Right ventricle myocardium inferior (tissue), 1 donor: ENCODE measurements at places on chromosomes 16 and 17. TPM values are rescaled to one million over a fixed set of nuclear protein-coding genes. Genes with fewer than 3 reads are reported as not detected.

TMEM88 gene
- total RNA-seq = 35.4 TPM

DNA sequence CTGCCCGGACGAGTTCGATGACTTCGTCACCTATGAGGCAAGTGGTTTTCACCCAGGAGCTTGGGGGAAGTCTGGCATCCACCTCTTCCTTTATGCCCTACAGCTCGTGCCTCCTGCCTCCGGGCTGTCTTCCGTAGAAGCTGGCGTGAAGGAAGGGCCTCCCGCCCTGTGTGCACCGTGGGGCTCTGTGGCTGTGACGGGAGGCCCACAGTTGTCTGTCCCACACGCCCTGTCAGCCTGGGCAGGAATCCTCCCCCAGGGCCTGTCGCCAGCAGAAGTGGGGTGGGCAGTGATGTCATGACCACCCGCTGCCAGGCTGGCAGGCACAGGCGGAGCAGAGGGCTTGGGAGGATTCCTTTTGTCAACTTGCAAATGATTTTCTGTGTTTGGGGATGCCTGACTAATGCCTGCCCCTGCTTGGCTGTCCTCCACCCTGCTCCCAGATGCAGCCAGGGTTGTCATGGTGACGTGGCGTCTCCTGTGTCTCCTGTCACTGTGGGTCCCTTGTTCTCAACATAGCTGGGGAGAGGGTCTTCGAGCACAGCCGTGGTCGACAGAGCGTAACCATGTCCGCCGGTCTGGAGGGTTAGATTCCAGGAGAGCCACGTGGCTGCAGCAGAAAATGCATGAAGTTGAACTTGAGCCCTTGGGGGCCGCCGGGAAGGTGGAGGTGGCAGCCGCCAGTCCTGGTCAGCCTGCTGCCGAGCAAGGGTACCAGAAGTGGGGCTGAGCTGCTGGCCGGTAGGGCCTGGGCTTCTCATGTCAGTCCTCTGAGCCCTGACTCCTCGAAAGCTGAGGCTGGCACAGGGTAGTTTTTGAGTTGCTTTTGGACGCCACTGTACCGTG, 46.1 kb downstream of the RAB11FIP3 start:
- DNase-seq = no peak

TBKBP1 gene
- 14.2 TPM for total RNA-seq

DNA sequence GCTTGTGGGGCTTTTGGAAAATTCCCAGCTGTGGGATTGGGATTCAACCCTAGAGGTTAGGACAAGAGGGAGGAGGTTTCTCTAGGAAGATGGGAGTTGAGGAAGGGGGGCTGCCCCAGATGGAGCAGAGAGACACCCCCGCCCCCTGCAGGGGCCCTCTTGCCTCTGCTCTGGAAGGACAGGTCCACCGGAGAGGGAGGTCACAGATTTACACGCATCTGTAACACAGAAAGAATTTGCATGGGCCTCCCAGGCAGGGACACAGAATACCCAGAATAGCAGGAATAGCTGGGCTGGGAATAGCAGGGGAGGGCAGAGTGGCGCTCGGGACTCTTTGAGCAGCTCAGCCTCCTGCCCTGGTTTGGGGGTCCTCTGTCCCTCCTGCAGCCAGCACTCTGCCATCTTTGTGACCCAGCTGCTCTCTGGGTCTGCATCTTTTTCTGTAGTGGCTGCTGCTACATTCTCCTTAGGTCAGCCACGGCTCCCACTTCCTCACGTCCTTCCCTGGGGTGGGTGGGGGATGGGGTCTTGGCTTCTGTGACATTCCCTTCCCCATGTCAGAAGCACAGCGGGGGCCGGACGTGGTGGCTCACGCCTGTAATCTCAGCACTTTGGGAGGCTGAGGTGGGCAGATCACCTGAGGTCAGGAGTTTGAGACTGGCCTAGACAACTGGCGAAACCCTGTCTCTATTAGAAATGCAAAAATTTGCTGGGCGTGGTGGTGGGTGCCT, 33.9 kb upstream of the PLLP start:
- DNase-seq = no peak

EPN3 gene
- 21.5 TPM for total RNA-seq
